ENCODE measurements at places on chromosomes 16 and 17.

DNA sequence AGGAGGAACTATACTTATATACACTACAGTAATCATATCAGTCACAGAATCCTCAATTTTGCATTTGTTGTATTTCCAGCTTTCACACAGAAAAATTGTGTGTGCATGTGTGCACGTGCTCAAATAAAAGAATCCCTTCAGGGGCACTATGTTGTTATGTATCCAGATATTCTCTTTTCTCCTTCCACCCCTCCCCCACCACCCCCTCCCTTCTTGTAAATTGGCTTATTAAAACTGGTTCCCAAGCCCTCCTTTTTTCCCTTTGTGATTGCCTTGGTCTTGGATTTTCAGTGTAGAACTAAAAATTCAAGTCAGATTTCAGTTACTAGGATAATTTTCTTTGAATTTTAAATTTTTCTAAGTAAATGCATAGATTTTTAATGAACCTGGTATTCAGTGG, 86.3 kb downstream of the WNT3 start:
- DNase-seq, result no peak

GRCh38 chr16:10370096-10370726, 15.7 kb upstream of the ATF7IP2 start:
- no peak for DNase-seq

DNA sequence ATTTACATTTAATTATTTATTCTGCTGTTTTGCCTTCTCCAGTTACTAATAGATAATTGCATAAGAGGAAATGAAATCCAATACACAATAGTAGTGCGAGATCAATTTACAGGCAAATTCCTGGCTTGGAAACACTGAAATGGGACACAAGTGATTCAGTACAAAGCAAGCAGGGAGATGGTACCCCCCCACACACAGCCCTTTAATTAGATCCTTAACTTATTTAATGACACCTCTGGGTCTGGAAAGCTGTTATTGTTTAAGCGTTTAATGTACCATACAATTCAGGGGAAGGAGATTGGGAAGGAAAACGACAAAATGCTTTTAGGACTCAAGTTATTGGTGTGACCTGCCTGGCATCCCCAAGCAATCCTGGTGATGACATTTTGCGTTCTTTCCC, 318.2 kb downstream of the NPIPA8 start:
- DNase-seq, result no peak

- DNase-seq, result peak; percentile 75
These were observed 41.0 kb downstream of the NXPH3 start for GRCh38 chr17:49616601-49617131.

DNA sequence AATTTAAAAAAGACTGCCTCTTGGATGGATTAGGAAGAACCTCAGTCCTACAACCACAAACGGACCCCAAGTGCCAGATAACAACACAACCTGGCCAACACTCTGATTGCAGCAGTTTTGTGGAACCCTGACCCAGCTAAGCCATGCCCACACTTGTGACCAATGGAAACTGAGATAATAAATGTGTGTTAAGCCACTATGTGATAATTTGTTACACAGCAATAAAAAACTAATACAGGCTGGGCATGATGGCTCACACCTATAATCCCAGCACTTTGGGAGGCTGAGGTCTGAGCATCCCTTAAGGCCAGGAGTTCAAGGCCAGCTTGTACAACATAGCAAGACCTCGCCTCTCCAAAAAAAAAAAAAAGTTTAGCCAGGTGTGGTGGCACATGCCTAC, 127.5 kb downstream of the BRIP1 start:
- no peak for DNase-seq

- DNase-seq, result no peak
These were observed 110.2 kb upstream of the TNRC6C start for GRCh38 chr17:77848257-77848656.

DNA sequence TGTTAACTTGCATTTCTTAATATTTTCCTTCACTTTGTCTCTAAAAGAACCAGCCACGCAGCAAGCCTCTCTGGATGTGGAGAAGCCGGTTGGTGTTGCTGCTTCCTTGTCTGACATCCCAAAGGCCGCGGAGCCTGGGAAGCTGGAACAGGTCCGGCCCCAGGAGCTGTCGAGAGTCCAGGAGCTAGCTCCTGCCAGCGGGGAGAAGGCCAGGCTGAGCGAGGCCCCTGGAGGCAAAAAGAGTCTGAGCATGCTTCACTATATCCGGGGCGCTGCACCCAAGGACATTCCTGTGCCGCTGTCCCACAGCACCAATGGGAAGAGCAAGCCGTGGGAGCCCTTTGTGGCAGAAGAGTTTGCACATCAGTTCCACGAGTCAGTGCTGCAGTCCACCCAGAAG, 22.8 kb downstream of the GINS2 start:
- no peak for DNase-seq

GRCh38 chr16:57723170-57723569, 12.4 kb upstream of the KATNB1 start:
- no peak for DNase-seq

GRCh38 chr16:89444151-89444723, 46.1 kb downstream of the ANKRD11 start:
- no peak for DNase-seq

- no peak for DNase-seq
These were observed at the start of gene PRAC2 for GRCh38 chr17:48722915-48723422. Gene PRAC2, plus strand, starts transcription at chr17:48723185. Its CDS starts 1,226 bp downstream, at chr17:48724411.

GRCh38 chr17:78379131-78379491, 662 bp downstream of the PGS1 start:
- DNase-seq, result peak; percentile 71

GRCh38 chr17:3683054-3683511, 12.9 kb downstream of the P2RX5 start:
- DNase-seq, result peak; percentile 66

GRCh38 chr16:1260101-1260680, 4.3 kb downstream of the TPSD1 start:
- no peak for DNase-seq

- DNase-seq, result no peak
These were observed 991 bp upstream of the MYH10 start for GRCh38 chr17:8631554-8631877.

- DNase-seq, result no peak
These were observed 3.4 kb downstream of the MKS1 start for GRCh38 chr17:58215685-58216084.

- no peak for DNase-seq
These were observed 7.8 kb downstream of the TEX14 start for GRCh38 chr17:58684003-58684402.

- peak; percentile 77 for DNase-seq
These were observed 6.2 kb upstream of the DUSP14 start for GRCh38 chr17:37483311-37484039.

Data from adipocyte (in vitro differentiated cells).